ENCODE measurements at places on chromosomes 5 and 9.

- no peak for DNase-seq
These were observed 36.1 kb upstream of the NEK6 start for GRCh38 chr9:124221676-124222075.

DNA sequence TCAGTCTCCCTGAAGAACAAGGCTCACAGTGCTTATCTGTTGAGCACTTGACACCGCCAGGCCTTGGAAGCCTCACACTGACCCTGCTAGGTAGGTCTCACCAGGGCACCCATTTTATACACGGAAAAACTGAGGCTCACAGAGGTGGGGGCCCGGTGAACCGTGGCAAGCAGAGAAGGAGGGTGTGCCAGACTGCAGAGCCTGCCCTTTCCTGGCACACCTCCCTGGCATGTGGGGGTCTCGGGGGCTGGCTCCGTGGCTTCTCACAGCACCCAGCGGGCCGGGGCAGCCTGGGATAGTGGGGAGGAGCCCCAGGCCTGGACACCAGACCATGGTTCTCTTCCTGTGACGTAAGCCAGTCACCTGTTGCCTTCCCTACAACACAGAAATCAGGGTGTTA lies 53.7 kb upstream of the IER5L start:
- DNase-seq, result no peak

GRCh38 chr9:76818271-76818670 lies 54.0 kb downstream of the PCA3 start:
- peak; percentile 79 for DNase-seq

- no peak for DNase-seq
These were observed 53.0 kb downstream of the PCDH1 start for GRCh38 chr5:141825241-141825671.

- no peak for DNase-seq
These were observed 2216.6 kb upstream of the WWC1 start for GRCh38 chr5:166074582-166075481.

- no peak for DNase-seq
These were observed 223.5 kb downstream of the SH3GL2 start for GRCh38 chr9:17802249-17802857.

GRCh38 chr9:135165003-135165711 lies 77.7 kb downstream of the OLFM1 start:
- DNase-seq, result no peak

DNA sequence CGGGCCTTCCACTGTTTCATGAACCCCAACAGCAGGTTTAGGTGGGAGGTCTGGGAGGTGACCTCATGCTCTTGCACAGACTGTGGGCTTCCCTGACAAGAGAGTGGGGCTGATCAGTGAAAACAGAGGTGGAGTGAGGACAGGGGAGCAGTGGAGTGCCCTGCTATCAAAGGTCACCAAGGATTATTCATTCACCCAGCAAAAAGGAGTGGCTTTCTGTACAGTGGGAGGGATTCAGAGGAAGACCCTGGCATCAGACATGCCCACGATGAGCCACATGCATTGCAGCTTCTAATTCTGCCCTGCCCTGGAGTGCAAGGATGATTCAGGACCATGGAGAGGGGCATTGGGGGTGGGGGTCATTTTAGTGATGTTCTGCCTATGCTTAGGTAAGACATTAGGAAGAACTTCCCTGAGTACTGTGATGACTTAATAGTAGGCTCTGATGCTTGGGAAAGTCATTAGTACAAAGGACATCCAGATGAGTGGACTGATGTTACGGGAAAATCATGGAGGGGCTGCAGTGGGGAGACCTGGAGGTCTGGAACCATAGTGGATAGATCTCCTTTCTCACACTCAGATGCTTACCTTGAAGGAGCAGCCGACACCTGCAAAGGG lies 12.8 kb downstream of the TRAF1 start:
- no peak for DNase-seq

DNA sequence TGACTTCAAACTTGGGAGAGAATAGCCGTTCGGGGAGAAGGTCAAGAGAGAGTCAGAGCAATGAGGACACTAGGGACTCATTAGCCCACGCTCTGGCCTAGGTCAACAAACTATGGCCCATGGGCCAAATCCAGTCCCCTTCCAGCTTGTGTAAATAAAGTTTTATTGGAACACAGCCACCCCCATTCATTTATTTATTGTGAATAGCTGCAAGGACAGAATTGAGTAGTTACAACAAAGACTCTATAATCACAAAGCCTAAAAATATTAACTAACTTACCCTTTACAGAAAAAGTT lies 33.1 kb upstream of the TRIM32 start:
- DNase-seq, result no peak

DNA sequence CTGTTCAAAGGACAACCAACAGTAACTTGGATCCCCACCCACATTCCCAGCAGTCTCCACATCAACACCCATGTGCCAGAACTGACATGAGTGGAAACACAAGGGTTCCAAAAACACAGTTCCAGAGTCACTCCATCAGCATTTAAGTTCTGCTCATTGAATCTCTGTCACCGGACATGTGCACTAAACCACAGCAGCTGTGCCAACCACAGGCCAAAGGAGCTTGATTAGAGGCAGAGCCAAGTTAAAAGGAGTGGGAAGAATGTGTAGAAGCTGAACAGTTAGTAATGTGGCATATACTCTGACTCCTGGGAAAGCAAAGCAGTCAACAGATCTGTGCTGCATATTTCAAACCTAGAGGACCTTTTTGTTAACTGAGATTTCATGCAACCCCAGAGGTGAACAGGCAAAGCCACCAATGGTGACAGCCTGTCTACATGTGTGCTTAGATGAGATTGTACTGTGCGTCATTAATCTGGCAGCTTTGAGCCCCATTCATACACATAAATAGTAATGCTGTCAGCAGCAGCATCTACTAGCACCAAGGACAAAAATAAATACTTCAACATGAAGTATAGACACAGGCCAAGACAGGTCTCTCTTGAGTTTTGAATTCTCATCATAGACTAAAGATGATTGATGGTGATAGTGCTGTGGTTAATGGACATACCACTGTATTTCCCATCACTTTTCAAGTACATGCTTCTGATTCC lies 16.4 kb upstream of the FST start:
- DNase-seq, result no peak

DNA sequence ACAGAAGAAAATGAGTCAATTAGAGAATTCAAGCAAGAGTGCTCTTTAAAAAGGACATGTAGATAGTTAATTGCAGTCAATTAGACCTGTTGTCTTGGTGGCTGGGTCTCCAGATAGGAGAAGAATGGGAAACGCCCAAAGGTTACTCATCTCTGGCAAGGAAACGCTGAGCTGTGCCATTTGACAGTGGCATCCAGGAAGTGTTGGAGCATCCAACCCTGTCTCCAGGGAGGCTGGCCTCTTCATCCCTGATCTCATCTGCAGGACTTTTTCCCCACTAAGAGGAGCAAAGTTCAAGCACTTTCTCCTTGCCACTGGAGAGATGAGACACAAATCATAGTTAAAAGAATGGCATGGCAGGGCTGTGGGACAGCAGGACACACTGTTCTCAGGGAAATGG lies 111.7 kb upstream of the MSX2 start:
- no peak for DNase-seq

DNA sequence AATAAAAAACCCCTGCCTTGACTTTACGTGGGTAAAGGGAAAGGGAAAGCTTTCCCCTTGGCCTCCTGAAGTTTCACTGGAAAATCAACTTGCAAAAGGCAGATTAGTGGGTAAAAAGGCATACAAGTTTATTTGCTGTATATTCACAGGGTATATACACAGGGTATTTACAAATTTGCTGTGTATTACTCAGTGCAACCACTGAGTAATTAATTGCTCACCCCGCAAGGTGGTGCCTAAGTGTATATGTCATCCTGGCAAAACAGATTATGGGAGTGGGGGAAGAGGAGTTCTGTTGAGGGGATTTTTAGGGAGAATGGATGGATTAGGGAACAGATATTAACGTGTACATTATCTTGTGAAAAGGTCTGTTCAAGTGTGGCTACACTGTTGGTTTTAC lies 7.1 kb upstream of the RARS1 start:
- no peak for DNase-seq

GRCh38 chr9:33687779-33688178 lies 107.6 kb upstream of the PRSS3 start:
- peak; percentile 13 for DNase-seq

GRCh38 chr5:65886387-65886786 lies 40.0 kb upstream of the ERBIN start:
- DNase-seq, result no peak

- no peak for DNase-seq
These were observed 175.8 kb upstream of the DMAC1 start for GRCh38 chr9:7975336-7975735.

DNA sequence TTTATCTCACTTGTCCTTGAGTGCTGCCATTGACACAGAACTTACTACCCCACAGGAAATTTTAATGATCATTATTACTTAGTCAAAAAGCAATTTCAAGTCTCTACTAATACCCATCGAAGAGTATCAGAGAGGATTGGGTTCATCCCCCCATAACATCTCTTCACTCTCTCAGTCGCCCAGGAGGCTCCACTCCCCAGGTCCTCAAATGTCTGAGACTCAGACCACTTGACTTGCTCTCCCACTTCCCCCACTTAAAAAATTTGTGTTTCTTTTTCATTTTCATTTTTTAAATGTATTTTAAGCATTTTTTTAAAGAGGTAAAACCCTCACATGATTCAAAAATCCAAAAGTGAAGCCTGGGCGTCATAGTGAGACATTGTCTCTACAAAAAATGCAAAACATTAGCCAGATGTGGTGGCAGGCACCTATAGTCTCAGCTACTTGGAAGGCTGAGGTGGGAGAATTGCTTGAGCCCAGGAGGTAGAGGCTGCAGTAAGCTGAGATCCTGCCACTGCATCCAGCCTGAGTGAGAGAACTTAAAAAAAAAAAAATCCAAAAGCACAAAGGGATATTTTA lies 56.8 kb upstream of the TRAF1 start:
- no peak for DNase-seq

GRCh38 chr9:129962889-129963703 lies 79.9 kb downstream of the FNBP1 start:
- DNase-seq, result no peak

- no peak for DNase-seq
These were observed 144.8 kb downstream of the GADD45G start for GRCh38 chr9:89749500-89750116.

DNA sequence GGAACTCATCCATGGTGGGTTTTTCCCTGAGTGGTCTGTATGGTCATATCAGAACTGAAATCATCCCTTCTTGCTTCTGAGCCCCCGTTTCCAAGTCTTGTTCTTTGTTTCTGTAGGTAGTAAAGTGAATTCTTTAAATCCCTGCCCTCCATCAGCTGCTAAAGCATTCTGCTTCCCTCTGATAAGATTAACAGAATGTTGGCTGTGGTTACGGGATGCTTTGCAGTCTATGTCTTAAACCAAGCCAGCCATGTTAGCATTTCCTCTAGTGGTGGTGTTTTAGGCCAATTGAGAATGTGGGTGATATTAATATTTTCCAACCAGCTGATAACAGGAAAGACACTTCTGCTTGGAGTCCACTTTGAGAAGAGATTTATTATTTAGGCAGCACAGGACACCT lies 22.0 kb upstream of the KCNIP1 start:
- DNase-seq, result no peak

DNA sequence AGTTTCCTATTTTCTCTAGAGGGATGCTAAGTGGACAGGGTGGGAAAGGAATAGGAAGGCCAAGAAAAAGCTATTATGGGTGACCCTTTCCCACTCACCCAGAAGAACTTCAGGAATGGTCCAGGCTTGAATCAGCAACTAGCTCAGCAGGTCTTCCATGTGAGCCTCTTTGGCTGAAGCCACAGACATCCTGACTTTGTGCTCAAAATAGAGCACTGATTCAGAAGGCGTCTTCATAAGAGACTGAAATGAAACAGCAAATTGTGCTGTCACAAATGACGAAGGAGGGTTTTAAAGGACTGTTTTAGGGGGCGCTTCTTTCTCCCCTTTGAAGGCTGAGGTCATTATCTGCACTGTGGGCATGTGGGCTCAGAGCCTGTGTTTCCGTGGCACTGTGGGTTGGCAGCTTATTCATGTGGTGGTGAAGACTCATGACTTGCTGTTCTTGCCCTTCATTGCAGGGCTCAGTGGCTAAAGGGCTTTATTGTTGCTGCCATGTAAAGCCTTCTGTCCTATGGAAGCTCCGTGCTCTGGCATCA lies 65.8 kb upstream of the NFIL3 start:
- no peak for DNase-seq

Measured in NCI-H446 (cell line).